ENCODE measurements at places on chromosomes 2 and 18. TPM values are rescaled to one million over a fixed set of nuclear protein-coding genes. Genes with fewer than 3 reads are reported as not detected.

The PLEK gene
- not detected for total RNA-seq

The UGT1A10 gene
- 0.26 TPM for total RNA-seq

The RPIA gene
- total RNA-seq: 28.8 TPM

The TTN gene
- total RNA-seq: 0.01 TPM

The GCFC2 gene
- 12.8 TPM for total RNA-seq

The GNAL gene
- 7.8 TPM for total RNA-seq

The MARCO gene
- total RNA-seq: 0.08 TPM

The KCNG3 gene
- 1.3 TPM for total RNA-seq

The ZSWIM2 gene
- total RNA-seq: not detected
